ENCODE measurements at places on chromosomes 5 and 9.

DNA sequence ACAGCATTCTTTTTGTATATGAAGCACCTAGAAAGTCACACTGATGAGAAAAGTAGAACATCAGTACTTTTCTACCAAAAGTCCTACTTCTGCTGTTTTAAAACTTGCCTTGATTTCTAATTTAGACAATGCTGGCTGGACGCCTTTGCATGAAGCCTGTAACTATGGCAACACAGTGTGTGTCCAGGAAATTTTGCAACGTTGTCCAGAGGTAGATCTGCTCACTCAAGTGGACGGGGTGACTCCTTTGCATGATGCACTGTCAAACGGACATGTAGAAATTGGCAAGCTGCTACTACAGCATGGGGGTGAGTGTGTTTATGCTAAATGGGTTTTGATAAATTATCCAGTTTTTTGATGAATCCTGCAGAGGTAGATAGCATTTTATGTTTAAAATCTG is 73.5 kb downstream of the SLF1 start:
- DNase-seq, result no peak

GRCh38 chr5:98187945-98188344 is 585.5 kb upstream of the RGMB start:
- no peak for DNase-seq

DNA sequence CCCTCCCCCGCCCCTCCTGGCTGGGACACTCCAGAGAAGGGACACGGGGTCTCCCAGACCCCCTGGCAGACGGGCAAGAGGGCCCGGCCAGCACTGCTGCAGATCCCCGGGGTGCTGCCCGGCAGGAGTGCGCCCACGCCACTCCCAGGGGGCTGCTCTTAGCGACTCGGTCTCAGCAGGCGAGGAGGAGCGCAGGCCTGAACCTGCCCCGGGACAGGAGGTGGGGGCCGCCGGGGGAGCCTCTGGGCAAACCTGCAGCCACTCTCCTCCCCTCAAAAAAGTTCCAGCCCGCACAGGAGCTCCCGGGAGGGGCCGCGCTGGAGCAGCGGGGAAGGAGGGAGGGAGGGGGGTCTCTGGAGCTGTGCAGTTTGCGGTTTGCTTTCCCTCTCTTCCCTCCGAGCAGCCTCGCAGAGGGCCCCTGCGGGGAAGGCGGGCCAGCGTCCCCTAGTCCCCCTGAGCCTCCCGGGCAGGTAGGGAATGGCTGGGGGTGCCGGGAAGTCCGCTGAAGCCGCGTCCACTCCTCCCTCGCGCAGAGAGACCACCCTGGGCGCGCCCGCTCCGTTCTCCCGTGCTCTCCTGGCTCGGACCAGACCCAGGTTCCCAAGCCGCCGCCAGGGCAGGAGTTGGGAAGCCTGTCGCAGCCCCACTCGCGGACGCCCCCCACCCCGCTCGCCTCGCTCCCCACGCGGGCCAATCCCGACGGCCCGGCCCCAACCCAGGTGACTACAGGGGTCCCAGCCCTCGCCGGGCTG is 44.2 kb downstream of the NACC2 start:
- no peak for DNase-seq

DNA sequence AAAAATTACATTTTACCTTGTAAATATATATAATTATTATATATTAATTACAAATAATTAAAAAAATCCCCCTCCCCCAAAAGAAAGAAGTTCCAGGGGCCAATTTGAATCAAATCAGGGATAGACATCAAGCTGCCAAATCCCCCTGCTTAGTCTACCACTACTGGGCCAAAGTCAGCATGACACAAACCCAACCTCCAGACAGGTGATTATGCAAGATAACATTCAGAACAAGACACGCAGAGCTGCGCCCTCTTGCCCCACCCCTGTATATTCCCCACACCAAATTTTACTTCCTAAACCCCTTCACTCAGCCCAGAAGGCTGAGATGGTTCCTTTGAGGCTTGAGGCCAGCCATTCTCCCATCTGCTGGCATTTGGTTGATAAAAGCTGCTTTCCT is 2059.1 kb upstream of the CDH6 start:
- DNase-seq, result no peak

GRCh38 chr9:8552732-8553131 is 753.2 kb upstream of the DMAC1 start:
- no peak for DNase-seq

DNA sequence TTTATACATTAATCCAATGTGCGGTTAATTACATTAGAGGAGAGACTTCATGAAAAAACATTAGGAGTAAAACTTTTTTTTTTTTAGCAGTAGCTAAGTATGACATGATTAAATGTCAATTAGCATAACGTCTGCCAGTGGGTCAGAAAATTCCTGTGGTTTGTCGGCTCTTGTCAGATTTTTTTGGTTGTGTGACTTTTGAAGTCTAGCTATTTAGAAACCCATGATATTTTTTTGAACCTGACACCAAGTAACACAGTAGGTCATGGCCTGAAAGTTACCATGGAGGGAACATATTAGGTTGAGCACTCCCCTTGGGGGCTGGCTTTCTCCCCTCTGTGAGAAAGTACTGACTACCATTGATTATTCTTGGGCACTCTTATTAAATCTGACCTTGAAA is 84.8 kb upstream of the ALDH1A1 start:
- no peak for DNase-seq

DNA sequence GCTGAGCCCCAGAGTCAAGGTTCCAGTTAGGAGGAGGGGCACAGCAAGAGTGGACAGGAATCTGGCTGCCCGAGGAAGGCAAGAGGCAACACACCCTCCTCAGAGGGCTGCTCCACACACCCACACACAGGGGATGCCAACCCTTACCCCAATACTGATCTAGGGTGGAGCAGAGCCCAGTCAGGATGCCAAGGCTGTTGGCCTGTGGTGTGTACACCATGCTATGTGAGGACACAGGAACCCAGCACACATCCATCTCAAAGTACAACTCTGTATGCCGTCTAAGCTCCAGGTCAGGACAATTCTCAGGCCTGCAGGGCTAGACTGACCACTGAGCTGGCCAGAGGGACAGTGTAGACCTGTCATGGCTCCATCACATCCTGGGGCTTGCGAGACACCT is 2.6 kb downstream of the SEPTIN8 start:
- no peak for DNase-seq

GRCh38 chr9:14618836-14619420 is 74.3 kb downstream of the ZDHHC21 start:
- no peak for DNase-seq

GRCh38 chr5:119309326-119309725 is 46.5 kb upstream of the TNFAIP8 start:
- no peak for DNase-seq

- no peak for DNase-seq
Measured at GRCh38 chr5:119112151-119112550, 41.3 kb downstream of the DMXL1 start.

DNA sequence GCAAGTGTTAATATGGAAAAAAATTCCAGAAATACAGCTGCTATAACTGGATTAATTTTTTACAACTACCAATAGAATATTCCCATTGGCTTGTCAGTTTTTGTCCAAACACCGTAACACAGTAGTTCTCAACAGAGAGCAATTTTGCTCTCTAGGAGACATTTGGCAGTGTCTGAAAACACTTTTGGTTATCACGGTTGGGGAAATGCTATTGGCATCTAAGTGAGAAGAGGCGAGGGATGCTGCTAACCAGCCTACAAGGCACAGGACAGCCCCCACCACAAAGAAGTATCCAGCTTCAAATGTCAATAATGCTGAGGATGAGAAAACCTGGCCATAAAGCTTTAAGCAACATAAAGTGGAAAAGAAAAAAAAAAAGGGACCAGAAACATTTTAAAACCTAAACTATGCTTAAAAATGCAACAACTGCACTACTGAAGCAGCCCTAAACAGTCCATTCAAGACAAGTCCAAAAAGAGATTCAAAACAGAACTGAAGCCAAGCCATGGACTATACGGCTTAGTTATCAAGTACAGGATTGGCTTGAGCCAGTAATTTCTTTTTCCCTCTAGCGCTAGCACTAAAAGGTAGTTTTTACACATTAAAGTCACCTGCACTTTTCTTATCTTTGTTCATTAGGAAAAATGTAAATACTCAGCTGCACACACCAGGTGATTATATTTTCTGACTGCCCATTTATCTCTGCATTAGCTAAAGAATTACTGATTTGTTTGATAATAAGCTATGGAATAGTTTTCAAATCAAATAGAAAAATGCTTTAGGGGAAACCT is 83.9 kb downstream of the NR3C1 start:
- DNase-seq, result no peak

- DNase-seq, result no peak
Measured at GRCh38 chr5:111415053-111415452, 97.3 kb downstream of the STARD4 start.
